ENCODE measurements at places on chromosomes 5 and 9.

DNA sequence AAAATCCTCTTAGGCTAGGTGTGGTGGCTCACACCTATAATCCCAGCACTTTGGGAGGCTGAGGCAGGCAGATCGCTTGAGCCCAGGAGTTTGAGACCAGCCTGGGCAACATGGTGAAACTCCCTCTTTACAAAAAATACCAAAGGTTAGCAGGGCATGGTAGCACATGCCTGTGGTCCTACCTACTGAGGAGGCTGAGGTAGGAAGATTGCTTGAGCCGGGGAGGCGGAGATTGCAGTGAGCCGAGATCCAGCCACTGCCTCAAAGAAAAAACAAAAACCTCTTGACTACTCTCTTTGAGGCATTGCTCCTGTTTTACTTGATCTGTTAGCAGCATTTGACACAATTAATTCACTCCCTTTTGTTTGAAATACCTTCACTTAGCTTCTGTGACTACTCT lies 20.7 kb downstream of the KIF2A start:
- no peak for DNase-seq

GRCh38 chr9:105093685-105094084 lies 150.8 kb upstream of the SLC44A1 start:
- no peak for DNase-seq

DNA sequence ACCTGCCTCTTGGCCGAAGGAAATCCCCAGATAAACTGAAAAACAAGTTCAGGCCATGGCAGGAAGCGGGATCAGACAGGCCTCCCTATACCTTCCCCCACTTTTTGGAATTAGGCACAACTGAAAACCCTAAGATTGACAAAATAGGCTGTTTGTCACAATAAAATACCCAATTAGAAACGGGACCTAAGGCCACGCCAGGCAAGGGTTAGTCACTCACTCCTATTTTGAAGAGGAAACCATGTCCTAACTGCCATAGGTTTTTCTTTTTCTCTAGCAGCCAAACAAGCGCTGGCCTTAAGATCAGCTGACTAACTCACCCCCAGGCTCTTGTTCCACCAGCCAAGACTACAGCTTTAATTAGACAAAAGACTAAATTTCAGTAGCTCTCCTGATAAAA lies 11.9 kb downstream of the FBP2 start:
- DNase-seq: no peak

DNA sequence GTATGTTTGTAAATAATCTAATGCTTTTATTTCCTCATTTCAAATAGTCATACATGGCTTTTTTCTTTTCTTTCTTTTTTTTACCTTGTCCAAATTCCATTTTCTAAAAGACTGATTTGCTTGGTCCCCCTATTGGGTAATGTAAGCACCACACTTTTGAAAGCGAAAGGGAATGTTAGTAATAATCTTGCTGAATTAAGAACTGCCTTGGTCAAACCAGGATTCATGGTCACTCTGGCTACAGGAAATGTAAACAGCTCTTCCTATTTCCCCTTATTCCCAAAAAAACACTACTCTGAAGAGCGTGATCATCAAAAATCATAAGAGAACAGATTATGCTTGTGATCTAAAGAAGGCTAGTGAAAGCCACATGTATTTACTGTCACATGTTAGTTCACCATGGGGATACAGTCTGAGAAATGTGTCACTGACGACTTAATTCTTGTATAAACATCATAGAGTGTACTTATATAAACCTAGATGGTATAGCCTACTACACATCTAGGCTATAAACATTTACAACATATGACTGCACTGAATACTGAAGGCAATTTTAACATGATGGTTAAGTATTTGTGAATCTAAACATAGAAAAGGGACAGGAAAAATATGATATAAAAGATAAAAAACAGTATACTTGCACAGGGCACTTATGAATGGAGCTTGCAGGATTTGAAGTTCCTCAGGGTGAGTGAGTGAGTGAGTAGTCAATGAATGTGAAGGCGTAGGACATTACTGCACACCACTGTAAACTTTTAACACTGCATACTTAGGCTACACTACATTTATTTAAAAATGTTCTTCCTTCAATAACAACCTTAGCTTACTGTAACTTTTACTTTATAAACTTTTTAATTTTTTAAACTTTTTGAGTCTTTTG lies 75.3 kb downstream of the HMGCR start:
- no peak for DNase-seq

- DNase-seq: no peak
These were observed 64.4 kb upstream of the TRIO start for GRCh38 chr5:14078716-14079115.

GRCh38 chr9:12652973-12653372 lies 40.2 kb upstream of the TYRP1 start:
- DNase-seq: no peak

- no peak for DNase-seq
These were observed 67.8 kb downstream of the LHX2 start for GRCh38 chr9:124079176-124079925.

DNA sequence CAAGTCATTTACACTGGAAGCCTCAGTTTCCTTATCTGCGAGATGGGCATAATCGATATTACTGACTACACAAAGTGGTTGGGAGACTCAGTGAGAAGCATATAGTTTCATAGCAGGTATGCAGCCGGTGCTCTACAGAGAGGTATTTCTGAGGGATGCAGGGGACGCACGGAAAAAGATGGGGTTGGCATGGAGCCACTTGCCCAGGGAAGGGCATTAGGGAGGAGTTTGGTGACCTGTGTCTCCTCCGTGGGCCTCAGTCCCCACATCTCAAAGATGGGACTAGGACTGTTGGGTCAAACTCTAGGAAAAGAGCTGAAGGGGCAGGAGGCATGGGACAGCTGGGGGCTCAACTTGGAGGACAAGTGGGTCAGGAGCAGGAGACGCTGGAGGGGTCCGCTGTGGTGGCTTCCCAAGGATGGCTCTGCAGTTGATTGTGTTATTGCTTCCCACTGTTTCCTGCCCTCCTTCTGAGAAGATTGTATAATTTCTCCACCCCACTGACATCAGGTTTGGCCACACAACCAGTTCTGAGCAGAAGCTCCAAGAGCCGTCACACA lies 158.6 kb upstream of the ALDH1B1 start:
- no peak for DNase-seq

DNA sequence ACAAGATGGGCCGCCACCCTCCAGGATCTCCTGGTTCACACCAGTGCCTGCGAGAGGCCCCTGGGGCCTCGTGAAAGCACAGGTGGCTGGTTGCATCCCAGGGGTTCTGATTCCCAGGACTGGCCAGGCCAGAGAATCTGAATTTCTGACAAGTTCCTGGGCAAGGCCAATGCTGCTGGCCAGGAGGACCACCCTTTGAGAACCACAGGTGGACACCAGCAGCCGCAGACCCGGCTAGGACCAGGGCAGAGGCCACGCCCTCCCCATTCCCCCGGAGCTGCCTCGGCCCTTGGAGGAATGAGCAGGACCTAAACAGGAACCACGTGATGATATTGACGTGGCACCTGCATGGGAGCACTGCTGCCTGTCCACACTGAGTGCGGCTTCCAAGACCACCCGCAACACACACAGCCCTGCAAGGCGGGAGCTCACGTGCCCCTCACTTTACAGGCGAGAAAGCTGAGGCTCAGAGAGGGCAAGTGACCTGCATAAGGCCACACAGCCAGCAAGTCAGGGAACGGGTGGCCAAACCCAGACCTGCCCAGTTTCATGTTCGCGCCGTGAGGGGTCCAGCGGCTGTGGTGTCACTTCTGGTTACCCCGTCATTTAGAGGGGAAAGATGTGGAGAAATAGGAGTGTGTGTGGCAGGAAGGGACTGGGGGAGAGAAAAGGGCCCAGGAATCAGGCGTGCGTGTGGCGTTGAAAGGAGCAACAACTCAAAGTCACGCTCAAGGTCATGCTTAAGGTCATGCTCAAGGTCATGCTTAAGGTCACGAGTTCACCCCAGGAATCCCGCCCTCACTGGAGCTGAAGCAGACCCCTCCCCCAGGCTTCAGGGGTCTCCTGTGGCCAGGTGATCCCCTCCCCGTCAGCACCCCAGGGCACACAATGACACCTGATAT lies 105.9 kb upstream of the IER5L start:
- DNase-seq: no peak

DNA sequence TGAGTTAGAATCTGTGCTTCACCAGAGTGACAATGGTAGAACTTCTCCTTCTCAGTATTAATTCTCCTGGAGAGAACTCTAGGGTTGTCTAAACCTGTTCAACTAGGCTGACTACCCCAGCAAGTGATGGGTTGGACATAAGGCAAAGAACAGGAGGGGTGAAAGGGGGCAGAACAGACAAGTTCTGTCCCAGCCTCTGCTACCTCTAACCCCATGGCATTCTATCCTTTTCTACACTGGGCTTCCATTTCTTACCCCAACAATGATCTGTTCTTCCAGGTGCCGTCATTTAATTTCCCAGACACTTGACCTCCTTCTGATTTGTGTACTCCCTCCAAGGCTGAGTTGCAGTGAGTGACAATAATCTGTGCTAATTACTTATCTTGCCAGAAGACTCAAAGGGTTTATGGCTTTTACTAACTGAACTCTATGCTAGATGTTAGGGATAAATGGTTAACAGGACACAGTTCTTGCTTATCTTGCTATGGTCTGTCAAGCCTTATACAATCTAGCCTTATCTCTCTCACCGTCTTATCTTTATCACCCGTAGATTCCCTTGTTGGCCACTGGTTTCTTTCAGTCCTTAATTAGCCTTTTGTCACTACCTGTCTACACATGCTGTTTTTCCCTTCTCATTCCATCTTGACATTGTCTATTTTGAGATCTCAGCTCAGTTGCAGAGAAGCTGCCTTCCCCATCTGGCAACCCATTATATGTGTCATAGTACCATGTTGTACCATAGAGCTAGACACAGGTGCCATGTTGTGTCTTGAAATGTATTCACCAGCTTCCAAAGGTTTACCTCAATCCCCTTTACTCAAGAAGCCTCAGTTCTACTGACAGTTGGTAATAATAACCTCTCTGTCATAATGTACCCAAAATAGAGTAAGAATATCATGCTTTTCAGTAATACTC lies 10.0 kb upstream of the MATR3 start:
- no peak for DNase-seq

DNA sequence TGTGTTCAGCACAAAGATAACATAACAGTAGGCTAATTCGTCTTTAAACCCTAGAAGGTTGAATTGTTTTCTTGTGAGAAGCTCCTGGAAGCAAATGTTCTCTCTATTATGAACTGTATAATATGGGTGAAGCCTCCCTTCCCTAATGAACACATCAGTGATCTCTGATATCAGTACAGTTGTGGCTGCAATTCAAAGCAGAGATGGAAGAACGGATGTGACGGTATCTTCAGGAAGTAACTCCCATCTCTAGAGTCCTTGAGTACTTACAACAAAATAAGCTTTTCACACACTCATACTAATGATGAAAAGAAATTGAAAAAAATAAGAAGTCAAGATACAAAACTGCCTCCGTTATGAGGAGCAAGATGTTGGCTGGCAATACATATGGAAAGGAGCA lies 4.5 kb downstream of the HCN1 start:
- no peak for DNase-seq

- DNase-seq: no peak
These were observed 107.9 kb downstream of the TRIO start for GRCh38 chr5:14250748-14251701.

- no peak for DNase-seq
These were observed 211.2 kb downstream of the GOLPH3 start for GRCh38 chr5:31962871-31963307.

- DNase-seq: no peak
These were observed 23.8 kb upstream of the IER5L start for GRCh38 chr9:129201866-129202265.

- no peak for DNase-seq
These were observed 137.9 kb upstream of the GRHPR start for GRCh38 chr9:37284636-37285035.

GRCh38 chr9:82449986-82450385 lies 461.4 kb downstream of the SPATA31D1 start:
- DNase-seq: no peak

DNA sequence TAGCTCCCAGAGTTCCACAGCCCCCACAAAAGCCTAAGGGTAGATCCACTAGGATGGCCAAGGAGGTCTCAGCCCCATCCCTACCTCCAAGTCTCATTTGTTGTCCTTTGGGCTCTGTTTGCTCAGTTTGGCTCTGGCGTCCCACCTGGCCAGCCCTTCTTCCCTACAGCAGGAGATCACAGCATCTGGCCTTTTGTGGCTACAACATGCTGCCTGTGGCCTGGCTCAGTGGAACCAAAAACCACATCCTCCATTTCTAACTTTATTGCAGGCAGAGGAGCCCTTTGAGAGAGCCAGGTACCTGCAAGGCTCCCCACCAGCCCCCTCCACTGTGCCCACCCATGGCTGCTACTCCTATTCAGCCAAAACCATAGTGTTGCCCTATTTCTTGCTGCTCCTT lies 11.4 kb downstream of the JADE2 start:
- DNase-seq: no peak

DNA sequence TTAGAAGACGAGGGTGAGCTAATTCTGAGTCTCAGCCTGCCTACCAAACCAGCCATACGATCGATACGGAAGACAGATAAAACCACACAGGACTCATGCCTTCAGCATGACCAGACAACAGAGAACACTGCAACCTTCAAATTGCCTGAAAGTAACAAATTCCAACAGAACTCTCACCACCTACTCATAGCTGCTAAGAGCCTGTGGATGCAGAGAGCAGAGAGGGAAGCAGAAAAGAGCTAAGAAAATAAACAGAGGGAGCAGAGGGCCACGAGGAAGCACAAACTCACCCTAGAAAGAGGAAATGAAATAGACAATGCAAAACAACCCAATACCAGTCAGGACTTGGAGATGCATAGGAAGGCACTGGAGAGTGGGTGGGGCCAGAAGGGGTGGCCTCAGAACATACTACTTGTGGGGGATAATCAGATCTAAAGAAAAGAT lies 86.7 kb upstream of the TAS2R1 start:
- DNase-seq: no peak
